ENCODE measurements at places on chromosomes 4 and X.

- no peak for DNase-seq
These were observed 5.6 kb upstream of the KLHL2 start for GRCh38 chr4:165201806-165202205.

GRCh38 chrX:46036508-46036907, 508.7 kb downstream of the ZNF674 start:
- DNase-seq, result no peak

DNA sequence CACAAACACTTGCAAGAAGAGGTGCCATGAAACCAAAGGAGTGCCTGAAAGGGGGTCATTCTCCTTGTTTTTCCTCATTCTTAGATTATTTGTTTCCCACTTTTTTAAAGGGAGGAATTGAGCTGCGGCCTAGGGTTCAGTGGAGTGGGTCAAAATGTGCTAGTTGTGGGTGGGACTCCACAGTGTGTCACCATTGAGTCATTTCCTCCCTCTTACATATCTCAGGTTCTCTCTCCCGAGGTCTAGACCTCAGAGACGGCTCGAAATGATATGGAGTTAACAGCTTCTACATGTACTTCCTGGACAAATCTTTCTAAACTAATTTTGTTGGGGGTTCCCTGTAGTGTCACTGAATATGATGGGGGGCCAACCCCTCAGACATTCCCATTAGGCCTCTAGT, 328.4 kb upstream of the SPANXN1 start:
- DNase-seq, result no peak

DNA sequence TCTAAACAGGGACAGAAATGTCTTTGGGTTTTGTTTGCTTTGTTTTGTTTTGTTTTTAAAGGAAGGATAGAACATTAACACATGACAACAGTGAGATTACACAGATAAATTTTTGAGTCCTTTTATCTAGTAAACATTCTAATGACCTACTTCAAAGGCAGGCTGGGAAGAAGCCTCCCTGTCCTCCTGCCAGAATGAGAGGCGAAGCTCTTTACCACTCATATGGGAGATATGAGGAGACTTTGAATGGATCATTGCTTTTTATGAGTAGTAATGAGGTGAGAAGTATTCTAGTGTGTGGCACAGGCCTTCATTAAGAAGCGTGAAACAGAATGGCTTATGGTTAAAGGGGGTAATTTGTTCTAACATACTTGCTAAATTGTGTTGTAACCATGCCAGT, 172.0 kb downstream of the FBXO8 start:
- DNase-seq, result no peak

- DNase-seq, result no peak
These were observed 38.0 kb upstream of the SPON2 start for GRCh38 chr4:1210241-1210841.

DNA sequence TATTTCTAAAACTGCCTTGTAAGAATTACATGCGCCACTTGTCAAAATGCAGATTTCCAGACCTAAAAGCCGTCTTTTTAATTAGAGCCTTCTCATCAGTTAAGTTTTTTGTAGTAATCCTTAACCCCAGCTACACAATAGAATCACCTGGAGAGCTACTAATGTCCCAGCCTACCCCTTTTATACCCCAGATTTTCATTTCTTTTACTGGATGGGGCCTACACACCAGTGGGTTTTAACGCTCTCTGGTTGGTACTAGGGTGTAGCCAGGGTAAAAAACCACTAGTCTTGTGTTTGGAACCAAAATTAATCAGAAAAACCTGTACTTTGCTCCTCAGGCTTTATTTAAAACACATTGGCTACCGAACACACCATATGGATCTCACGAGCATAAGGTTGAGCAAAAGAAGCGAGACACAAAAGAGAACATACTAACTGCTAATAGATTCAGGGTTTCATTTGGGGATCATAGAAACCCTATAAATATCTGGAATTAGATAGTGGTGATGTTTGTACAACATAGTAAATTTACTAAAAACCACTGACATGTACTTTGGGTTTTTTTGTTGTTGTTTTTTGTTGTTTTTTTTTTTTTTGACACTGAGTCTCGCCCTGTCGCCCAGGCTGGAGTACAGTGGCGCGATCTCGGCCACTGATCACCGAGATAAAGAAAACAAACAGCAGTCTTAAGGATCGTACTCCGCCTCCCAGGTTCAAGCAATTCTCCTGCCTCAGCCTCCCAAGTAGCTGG, 30.6 kb downstream of the BBS12 start:
- no peak for DNase-seq

DNA sequence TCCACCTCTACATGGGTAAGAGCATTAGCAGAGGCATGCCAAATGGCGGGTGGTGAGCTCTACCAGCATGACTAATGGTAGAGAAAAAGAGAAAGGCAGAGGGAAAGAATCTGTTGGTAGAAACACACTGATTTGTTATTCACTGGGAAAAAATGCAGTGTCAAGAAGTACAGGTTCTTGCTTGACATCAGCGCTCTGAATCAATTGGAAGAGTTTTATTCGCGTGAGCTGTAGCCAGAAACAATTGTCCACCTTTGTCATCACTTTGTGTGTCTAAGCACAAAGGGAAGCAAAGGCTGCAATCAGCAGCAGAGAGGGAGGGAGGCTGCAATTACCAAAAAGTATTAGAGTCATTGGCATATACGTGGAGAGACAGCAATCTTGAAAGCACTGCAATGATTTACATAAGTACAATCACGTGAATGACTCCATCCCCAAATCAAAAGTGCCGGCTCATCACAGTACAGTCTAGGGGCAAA, 67.7 kb upstream of the HS3ST1 start:
- DNase-seq, result no peak
